Kidney capillary endothelial cell (primary cell): ENCODE measurements at places on chromosomes 2 and 18.

- DNase-seq: no peak
These were observed 164.7 kb downstream of the ALPK2 start for GRCh38 chr18:58464104-58464625.

- no peak for DNase-seq
These were observed 43.9 kb downstream of the TBC1D8 start for GRCh38 chr2:101107241-101107640.

DNA sequence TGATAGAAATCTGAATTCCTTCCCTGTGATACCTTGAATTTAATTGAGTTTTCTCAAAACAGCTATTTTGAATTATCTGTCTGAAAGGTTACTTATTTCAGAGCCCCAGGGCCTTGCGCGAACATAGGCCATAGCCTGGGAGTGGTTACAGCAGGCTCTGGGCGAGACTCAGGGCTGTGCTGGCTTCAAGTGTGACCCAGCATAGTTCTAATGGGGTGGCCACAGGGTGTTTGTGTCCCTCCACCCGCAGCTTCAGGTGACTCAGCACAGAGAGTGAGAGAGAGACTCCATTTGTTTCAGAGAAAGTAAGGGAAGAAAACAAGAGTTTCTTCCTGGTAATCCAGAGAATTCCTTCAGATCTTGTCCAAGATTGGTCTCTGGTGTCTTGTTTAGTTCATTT, 137.9 kb upstream of the POU3F3 start:
- no peak for DNase-seq

- DNase-seq: no peak
These were observed 616 bp upstream of the TAF1B start for GRCh38 chr2:9842487-9843228.

GRCh38 chr2:84055816-84056215, 403.3 kb downstream of the SUCLG1 start:
- DNase-seq: no peak

- DNase-seq: peak; percentile 69
These were observed 1.4 kb upstream of the YES1 start for GRCh38 chr18:813172-814071.

DNA sequence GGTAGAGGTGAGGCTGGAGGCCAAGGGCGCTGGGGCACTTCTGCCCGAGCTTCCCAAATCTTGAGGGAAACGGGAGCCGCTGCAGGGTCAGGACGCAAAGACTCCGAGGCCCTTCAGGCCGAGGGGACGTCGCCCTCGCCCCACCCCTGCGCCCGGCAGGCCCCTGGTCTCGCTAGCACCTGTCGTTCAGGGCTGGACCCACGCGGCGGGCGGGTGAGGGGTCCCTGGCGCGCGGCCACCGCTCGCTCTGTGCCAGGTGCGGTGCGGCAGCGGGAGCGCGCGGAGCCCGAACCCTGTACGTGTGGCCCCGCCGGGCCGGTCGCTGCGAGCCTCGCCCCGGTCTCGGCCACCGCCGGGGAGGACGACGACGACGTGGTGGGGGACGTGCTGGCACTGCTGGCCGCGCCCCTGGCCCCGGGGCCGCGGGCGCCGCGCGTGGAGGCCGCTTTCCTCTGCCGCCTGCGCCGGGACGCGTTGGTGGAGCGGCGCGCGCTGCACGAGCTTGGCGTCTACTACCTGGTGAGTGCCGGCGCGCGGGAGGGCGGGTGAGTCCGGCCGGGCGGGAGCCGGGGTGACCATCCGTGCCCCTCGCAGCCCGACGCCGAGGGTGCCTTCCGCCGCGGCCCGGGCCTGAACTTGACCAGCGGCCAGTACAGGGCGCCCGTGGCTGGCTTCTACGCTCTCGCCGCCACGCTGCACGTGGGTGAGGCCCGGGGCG, 4.9 kb downstream of the ERFE start:
- DNase-seq: no peak

GRCh38 chr2:197159661-197160211, 150.8 kb downstream of the ANKRD44 start:
- DNase-seq: peak; percentile 98

DNA sequence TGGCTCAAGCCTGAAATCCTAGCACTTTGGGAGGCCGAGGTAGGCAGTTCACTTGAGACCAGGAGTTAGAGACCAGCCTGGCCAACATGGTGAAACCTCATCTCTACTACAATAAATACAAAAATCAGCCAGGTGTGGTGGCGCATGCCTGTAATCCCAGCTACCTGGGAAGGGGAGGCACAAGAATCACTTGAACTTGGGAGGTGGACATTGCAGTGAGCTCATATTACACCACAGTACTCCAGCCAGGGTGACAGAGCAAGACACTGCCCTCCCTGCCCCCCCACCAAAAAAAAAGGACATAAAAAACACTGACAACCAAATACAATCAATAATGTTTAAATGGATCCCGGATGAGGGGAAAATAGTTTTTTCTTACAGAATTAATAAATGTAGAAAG, 7.8 kb downstream of the TIA1 start:
- DNase-seq: no peak

- no peak for DNase-seq
These were observed 18.0 kb downstream of the RAPGEF4 start for GRCh38 chr2:172753610-172754009.

DNA sequence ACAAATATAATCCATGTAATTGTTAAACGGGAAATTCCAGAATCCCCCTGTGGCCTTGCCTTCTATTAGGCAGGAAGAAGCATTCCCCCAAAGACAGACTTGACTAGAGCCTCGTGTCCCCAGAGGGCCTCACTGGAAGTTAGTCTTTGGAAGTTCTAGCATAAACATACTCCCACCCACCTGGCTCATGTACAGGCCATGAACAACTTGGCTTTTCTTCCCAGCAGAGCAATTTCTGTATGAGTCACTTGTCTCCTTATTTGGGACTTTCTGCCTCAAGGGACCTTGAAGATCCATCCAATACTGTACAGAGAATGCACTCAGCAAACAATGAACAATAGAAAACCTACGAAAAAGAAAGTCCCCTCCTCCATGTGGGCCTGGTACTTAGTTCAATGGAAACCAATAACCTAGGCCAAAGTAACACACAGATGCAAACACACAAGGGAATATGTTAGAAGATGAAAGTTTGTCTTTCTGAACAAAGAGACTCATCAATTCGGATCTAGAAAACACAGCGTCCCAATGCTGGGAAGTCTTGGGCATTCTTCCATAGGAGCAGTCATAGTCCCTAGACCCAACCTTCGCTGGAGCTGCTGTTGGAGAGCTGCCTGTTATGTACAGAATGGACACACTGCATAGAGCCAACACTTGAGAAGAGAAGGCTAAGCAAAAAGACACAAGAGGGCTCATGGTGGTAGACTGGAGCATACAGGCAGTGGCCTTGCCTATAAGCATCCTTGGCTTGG, 303.5 kb downstream of the HRH4 start:
- DNase-seq: no peak

GRCh38 chr18:37452682-37453385, 112.8 kb downstream of the CELF4 start:
- no peak for DNase-seq

GRCh38 chr2:132825601-132826000, 155.6 kb upstream of the LYPD1 start:
- DNase-seq: no peak

DNA sequence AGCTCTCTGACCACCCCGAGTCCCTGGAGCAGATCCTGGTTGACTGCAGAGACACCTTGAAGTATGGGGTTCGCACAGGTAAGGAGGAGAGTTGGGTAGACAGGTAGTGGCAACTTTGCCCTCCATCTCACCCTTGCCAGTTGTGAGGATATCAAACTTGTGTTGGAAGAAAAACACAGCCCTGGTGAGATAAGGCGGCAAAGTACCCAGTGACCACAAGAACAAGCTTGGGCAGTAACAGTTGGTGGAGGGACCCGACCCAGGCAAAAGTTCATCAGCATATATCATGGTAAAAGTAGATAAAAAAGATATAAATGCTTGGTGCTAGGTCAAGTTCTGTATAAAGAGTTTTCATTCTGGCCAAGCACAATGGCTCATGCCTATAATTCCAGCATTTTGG, 14.4 kb downstream of the GAD1 start:
- no peak for DNase-seq

DNA sequence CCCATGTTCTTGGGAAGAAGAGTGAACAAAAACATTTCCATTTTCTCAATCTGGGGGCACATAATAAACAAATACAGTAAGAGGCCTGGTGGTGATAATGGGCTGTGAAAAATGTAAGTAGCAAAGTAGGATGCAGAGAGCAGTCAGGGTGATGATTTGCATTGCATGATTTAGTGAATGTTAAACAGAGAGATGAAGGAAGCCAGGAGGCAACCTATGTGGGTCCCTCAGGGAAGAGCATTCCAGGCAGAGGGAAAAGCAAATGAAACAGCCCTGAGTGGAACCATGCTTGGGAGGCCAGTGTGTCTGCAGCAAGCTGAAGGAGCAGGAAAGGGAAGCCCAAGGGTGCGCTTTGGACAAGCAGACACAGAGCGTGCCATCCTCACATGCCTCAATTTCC, 5.4 kb downstream of the VIT start:
- DNase-seq: no peak

GRCh38 chr2:190974629-190975361, 39.2 kb downstream of the STAT1 start:
- no peak for DNase-seq

- DNase-seq: no peak
These were observed 248.4 kb upstream of the MEIS1 start for GRCh38 chr2:66186537-66186936.
